PC-9 (cell line): ENCODE measurements at places on chromosomes 4 and X. TPM values are rescaled to one million over a fixed set of nuclear protein-coding genes. Genes with fewer than 3 reads are reported as not detected.

- no peaks in the 10 kb centered on the region for H3K27me3 ChIP-seq
- H3K27ac ChIP-seq = no peak overlapping the region
- no peaks in the 10 kb centered on the region for H3K36me3 ChIP-seq
- H3K4me1 ChIP-seq = no peaks in the 10 kb centered on the region
- no peak for DNase-seq
- H3K4me3 ChIP-seq = no peak overlapping the region
Observed at GRCh38 chr4:173857828-173858227, 327.8 kb upstream of the HAND2 start.

Gene CA5B
- total RNA-seq = 10.9 and 12.1 TPM in 2 replicates

DNA sequence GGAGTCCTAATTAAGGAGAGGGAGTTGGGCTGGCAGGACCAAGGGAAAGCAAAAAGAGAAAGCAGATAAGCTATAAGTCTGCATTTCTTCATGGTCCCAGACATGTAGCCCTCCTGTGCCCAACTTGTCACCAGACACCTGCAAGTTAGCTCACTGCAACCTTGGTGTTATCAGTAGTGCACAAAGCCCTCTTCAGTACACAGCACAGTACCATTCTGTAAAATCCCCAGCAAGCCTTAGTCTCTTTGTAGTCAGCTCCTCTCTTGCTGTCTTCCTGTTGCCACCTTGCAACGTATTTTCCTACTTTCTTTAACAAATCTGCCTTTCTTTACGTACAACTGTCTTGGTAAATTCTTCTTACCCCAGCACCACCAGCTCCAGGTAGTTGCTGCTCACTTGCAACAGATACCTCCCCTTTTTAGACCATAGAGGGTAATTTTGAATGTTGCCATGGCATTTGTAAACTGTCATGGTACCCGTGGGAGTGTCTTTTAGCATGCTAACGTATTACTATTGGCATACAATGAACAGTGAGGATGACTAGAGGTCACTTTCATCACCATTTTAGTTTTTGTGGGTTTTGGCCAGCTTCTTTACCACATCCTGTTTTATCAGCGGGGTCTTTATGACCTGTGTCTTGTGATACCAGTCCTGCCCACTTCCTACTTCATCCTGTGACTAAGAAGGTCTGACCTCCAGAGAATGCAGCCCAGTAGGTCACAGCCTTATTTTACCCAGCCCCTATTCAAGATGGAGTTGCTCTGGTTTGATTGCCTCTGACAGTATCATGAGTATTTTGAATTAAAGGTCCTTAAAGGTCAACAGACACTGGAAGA lies 28.3 kb upstream of the AP1S2 start:
- H3K36me3 ChIP-seq = no peaks in the 10 kb centered on the region
- H3K4me1 ChIP-seq = 0 out of 2 replicates have a peak, but pooled peaks cover 5% of the 10 kb centered on the region
- no peak overlapping the region for H3K4me3 ChIP-seq
- no peak overlapping the region for H3K27ac ChIP-seq
- no peak for DNase-seq
- no peaks in the 10 kb centered on the region for H3K27me3 ChIP-seq

- H3K4me3 ChIP-seq = no peak overlapping the region
- H3K27ac ChIP-seq = no peak overlapping the region
- DNase-seq = no peak
- no peaks in the 10 kb centered on the region for H3K36me3 ChIP-seq
- no peaks in the 10 kb centered on the region for H3K4me1 ChIP-seq
Observed at GRCh38 chrX:38805432-38806389, 4.5 kb downstream of the MID1IP1 start.

Gene ZMAT1
- not detected in 2 replicates for total RNA-seq

DNA sequence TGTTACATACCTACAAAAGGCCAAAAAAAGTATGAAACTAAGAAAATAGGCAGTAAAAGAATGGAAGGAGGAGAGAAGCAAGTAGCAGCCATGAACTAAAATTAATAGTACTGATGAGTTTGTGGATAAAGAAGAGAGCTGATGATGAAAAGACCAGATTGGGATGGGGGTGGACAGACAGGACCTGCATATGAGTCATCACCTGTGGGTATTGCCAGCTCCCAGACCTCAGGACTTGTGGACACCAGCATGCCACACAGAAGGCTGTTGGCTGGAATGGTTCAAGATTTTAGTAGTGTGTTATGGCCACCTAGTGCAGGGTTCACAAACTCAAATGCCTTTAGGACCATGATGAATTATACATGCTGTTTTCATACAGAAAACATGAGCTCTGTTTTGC lies 58.9 kb downstream of the ARX start:
- no peak overlapping the region for H3K4me3 ChIP-seq
- no peaks in the 10 kb centered on the region; the same call in 1 of the 2 replicates for H3K4me1 ChIP-seq
- no peak for DNase-seq
- no peaks in the 10 kb centered on the region for H3K27me3 ChIP-seq

DNA sequence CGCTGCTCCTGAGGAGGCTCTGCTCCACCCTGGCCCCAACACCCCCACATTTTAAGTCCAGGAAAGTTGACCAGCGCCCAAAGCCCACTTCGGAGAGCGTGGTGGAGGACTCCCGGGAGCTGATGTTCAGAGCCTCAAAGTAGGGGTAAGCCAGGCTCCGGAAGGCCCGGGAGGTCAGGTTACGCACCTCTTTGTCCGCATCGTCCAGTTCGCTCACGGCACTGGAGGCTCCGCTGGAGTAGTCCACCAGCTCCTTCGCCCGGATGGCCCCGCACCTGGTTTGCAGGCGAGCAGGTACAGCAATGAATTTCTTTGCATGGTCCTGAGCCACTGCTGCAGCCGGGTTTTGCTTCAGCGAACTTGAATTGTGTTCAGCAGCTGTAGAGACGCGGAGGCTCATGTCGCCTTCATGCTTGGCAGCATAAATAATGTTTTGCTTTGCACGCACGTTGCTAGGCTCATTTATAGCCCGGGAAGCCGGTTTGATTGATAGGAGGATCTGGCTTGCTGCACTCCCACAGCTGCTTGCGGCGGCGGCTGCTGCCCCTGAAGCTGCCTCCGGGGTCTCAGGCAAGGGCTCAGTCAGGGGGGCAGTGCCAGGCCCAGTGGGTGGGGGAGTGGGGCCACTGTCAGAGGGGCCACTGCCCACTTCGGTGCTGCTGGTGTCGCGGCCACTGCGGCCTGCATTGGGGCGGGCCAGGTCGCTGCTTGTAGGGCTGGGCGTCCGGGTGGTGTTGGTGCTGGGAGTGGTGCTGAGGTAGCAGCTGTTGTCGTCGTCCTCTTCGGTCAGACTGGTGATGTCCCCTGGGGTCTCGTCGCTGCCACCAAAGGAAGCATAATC lies 4.8 kb downstream of the C4orf54 start:
- H3K27me3 ChIP-seq = no peaks in the 10 kb centered on the region
- no peak overlapping the region for H3K4me3 ChIP-seq
- no peaks in the 10 kb centered on the region for H3K36me3 ChIP-seq

Gene SMIM43
- total RNA-seq = not detected in 2 replicates

- H3K27me3 ChIP-seq = no peaks in the 10 kb centered on the region
- no peak overlapping the region for H3K27ac ChIP-seq
- H3K4me3 ChIP-seq = no peak overlapping the region
- no peak for DNase-seq
- no peaks in the 10 kb centered on the region for H3K36me3 ChIP-seq
- H3K4me1 ChIP-seq = no peaks in the 10 kb centered on the region
Observed at GRCh38 chrX:32532262-32532661, 679.1 kb downstream of the DMD start.

GRCh38 chr4:102734591-102735385 lies 26.0 kb downstream of the MANBA start:
- H3K36me3 ChIP-seq = no peaks in the 10 kb centered on the region
- H3K4me1 ChIP-seq = peaks cover 27% of the 10 kb centered on the region
- peak overlapping the region; percentile 16; the same call in 1 of the 2 replicates for H3K27ac ChIP-seq

Gene TMEM271
- total RNA-seq = not detected in 2 replicates

GRCh38 chr4:20847124-20847747 lies 147.0 kb downstream of the PACRGL start:
- H3K27ac ChIP-seq = no peak overlapping the region
- no peaks in the 10 kb centered on the region for H3K27me3 ChIP-seq
- H3K36me3 ChIP-seq = no peaks in the 10 kb centered on the region
- DNase-seq = no peak

- H3K36me3 ChIP-seq = no peaks in the 10 kb centered on the region
- no peak overlapping the region for H3K27ac ChIP-seq
- no peaks in the 10 kb centered on the region for H3K4me1 ChIP-seq
- no peaks in the 10 kb centered on the region for H3K27me3 ChIP-seq
- DNase-seq = no peak
- H3K4me3 ChIP-seq = no peak overlapping the region
Observed at GRCh38 chr4:83329521-83330110, 5.0 kb downstream of the HPSE start.

GRCh38 chrX:96721354-96721753 lies 36.7 kb downstream of the DIAPH2 start:
- peaks cover 10% of the 10 kb centered on the region for H3K4me1 ChIP-seq
- no peaks in the 10 kb centered on the region for H3K36me3 ChIP-seq
- DNase-seq = no peak
- H3K27me3 ChIP-seq = no peaks in the 10 kb centered on the region

DNA sequence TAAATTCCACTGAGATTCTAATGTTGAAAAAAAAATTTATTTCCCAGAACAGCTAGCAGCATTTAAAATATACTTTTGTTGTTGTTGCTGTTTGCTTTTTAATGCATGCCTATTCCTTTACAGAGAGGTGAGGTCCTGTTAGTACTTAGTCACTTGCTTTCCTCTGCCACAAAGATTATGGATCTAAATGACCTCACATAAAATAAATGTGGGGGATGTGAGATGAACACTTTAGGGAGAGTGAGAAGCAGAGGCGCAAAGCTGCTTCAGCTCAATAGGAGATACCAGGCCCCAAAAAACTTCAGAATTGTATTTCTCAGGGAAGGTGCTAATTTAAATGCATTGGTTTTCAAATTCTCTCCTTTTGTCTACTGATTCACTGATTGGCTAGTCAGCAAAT lies 4.0 kb downstream of the LDB2 start:
- no peaks in the 10 kb centered on the region for H3K4me1 ChIP-seq
- no peak overlapping the region for H3K27ac ChIP-seq
- no peaks in the 10 kb centered on the region; the same call in 1 of the 2 replicates for H3K27me3 ChIP-seq
- H3K4me3 ChIP-seq = no peak overlapping the region
